Fibroblast of the conjunctiva (primary cell): ENCODE measurements at places on chromosomes 16 and 17.

DNA sequence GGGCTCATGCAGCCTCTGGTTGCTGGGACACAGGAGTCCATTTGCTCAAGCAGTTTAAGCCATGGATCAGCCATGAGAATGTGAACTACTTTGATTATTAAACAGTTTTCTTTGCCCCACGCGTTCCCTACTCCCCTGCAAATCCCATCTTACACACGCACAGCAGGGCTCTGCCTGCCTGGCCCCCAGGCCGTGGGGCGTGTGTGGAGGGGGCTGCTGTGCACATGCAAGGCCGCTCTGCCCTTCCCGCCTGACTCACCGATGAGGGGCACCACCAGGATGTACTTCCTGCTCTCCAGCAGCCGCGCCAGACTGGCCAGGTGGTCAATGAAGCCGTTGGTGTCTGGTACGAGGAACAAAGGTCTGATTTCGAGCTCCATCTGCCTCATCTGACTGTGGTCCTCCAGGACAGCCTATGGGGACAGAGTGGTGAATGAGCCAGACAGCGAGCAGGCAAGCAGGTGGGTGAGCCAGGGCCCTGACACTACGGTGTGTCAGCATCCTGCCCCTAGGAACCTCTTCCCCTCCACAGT is 13.7 kb downstream of the HIC1 start:
- no peak for DNase-seq

GRCh38 chr17:78479369-78479768 is 97.8 kb downstream of the DNAH17 start:
- DNase-seq: no peak

GRCh38 chr16:3966681-3967080 is 86.2 kb upstream of the CREBBP start:
- DNase-seq: no peak

DNA sequence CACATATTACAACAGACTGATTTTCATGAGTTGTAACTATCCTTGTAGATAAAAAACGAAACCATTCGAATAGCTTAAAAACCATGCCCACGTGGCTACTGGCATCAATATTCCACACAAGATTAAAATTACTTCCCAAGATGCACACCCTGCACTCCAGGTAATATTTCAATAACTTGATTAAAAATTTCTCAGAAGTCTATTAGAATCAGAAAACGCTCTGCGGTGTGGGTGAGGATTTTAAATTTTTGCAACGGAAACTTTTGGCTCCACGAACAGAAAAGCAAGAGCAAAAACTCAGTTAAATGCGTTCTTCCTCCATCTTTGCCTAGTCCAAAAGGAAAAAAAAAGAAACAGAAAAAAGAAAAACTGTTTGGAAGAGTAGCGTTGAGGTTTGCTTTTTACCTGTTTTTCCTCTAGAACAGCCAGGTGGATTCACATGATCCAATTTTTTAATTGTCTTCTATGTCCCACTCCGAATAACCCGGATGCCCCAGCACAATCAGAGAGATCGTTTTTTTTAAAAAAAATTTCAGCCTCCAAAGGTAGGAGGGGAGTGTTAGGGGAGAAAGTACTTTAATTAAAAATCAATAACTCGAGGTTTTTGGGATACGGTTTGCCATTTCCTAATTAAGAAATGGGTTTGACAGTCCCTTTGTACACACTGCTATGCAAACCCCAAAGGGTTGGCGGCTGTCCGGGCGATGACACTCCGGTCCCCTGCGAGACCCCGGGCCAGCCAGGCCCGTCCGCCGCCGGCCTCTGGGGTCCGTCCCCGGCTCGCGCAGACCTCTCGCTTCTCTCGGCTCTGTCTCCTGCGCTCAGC is 708 bp upstream of the NFAT5 start:
- no peak for DNase-seq

DNA sequence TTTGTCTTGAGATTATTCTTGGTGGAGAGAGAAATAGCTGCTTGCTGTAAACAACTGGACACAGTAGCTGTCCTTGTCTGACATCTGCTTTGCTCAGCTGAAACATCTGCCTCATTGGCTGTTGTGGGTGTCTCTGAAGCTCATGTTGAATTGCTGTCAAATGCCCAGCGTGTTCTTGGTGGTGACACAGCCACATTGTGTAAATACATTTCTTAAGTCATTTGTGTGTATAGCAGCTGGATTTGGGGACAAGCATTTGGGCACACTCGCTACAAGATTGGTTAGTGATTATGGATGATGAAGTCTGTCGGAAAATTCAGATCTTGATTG is 5.3 kb downstream of the FAM234A start:
- DNase-seq: no peak

- no peak for DNase-seq
Observed at GRCh38 chr16:84917492-84917891, 93.8 kb downstream of the ZDHHC7 start.

DNA sequence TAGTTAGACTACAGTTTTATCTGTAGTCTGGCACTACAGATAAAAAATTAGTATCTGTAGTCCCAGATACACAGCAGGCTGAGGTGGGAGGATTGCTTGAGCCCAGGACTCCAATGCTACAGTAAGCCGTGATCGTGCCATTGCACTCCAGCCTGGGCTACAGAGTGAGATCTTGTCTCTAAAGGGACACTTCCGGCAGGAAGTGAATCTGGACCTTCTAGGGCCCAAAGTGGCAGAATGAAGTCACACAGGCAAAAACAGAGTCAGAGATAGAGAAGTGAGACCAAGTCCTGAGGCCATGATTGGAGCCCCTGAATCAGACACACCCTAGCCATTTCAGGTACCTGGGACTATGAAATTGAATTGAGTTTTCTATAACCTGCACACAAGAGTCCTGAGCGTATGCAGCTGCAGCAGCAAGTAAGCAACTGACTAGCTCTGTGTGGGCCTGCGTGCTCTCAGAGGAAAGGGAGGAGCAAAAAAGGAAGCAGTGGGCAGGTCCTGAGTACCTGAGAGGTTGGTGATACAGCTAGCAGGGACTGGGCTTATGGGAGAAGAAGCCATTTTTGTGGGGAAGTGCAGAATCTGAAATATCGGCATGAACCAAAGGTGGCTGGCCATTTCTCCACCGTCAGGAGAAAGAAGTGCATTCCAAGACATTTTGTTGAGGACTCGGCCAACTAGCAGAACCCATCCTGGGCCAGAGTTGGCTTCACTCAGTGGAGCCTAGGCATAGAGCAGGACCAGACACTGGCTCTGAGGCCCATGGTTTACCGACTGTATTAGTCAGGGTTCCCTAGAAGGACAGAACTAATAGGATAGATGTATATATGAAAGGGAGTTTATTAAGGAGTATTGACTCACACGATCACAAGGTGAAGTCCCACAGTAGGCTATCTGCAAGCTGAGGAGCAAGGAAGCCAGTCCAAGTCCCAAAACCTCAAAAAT is 27.2 kb upstream of the BRD7 start:
- DNase-seq: no peak

GRCh38 chr16:77043076-77043475 is 147.9 kb upstream of the MON1B start:
- peak; percentile 12 for DNase-seq

DNA sequence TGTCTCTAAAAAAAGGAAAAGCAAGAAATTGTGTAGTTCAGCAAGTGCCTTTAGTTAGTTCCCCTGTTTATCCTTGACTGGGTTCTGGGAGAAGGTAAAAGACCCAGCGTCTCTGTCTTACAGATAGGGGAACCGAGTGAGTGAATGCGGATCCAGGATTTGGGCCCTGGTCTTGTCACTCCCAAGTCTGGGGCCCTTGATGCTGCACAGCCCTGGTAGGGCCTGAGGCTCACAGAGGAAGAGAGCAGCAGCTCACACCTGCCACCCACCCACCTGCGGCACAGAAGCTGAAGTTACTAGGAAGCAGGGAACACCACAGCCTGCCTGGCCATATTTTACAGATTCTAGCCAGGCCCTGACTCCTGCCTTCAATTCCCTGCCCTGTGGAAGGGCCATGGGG is 22.2 kb downstream of the LASP1 start:
- no peak for DNase-seq

DNA sequence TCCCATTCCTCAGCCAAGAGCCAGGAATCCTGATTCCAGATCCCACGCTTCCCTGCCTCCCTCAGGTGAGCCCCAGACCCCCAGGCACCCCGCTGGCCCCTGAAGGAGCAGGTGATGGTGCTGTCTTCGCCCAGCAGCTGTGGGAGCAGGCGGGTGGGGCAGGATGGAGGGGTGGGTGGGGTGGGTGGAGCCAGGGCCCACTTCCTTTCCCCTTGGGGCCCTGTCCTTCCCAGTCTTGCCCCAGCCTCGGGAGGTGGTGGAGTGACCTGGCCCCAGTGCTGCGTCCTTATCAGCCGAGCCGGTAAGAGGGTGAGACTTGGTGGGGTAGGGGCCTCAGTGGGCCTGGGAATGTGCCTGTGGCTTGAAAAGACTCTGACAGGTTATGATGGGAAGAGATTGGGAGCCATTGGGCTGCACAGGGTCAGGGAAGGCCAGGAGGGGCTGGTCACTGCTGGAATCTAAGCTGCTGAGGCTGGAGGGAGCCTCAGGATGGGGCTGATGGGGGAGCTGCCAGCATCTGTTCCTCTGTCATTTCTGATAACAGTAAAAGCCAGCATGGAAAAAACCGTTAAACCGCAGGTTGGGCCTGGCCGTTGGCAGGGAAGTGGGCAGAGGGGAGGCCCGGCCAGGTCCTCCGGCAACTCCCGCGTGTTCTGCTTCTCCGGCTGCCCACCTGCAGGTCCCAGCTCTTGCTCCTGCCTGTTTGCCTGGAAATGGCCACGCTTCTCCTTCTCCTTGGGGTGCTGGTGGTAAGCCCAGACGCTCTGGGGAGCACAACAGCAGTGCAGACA is at the start of gene SPN:
TSS of gene SPN (plus strand) at position 232 of the 791 bp plus-strand sequence. CDS start at position 714, 482 bp downstream.
- DNase-seq: no peak

GRCh38 chr17:16255481-16255921 is 38.5 kb downstream of the PIGL start:
- no peak for DNase-seq

GRCh38 chr17:50839591-50840310 is 4.4 kb downstream of the WFIKKN2 start:
- DNase-seq: no peak

- no peak for DNase-seq
Observed at GRCh38 chr16:54027062-54027461, 259.5 kb downstream of the IRX3 start.

- DNase-seq: no peak
Observed at GRCh38 chr16:49588729-49589384, 215.3 kb downstream of the C16orf78 start.

DNA sequence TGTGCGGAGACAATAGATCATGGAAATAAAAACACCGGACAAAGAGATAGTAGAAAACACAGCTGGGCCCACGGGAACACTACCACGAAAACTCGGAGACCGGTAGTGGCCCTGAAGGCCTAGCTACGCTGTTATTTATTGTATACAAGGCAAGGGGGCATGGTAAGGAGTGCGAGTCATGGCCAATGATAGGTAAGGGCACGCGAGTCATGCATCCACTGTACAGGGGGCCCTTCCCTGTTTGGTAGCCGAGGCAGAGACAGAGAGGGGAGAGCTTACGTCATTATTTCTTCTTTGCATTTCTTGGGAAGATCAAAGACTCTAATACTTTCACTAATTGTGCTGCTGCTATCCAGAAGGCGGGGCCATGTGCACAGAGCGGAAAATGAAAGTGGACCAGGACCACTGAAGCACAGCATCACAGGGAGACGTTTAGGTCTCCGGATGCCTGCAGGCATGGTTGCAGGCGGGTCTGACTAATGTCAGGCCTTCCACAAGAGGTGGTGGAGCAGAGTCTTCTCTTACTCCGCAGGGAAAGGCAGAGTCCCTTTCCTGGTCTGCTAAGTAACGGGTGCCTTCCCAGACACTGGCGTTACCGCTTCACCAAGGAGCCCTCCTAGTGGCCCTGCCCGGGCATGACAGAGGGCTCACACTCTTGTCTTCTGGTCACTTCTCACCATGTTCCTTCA is 74.4 kb upstream of the ARL4D start:
- no peak for DNase-seq

DNA sequence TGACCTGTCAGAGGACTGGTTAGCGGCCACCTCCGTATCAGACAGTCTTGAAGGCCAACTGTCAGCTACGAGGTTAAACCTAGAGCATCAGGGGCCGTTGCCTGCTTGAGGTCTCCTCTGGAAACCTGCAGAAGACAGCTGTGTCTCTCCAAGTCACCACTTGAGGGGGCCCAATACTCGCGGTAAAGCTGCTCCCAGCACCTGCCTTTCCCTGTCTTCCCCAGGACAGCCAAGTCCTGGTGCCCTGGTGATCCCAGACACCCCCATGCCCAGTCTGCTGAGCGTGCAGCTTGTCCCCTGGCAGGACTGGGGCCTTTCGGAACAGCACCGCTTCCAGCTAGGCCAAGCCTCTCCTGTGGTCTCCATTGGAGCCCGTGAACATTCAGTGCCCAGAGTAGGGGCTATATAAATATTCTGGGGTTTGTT is 80.1 kb downstream of the DNAH17 start:
- peak; percentile 52 for DNase-seq

DNA sequence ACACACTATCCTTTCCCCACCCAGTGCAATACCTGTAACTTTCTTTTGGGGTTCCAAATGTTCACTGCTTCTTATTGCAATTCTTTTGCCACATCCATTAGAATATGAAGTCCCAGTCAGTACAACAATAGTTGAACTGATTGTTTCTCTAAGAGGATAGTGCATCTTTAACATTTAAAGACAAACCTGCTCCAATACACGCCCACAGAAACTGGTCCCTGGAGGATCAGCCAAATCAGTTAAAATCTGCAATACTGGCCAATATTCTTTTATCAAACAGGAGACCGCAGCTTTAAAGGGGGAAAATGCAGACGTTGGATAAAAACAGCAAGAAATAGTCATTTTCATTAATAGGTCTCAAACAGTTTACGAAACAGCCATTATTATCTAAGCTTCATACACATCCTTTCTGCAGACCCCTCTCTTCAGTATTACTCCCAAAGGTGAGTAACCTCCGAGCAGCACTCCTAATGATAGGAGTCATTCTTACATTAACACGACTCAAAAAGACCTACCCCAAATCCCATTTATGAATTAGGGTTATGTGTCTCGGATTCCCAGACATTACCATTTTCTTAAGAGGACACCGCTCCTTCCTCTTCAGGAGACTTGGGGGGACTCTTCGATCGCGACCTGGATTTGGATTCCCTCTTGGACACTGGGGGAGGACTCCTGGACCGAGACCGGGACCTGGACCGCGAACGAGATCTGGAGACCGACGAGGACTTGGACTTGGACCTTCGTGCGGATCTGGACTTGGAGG is 1.4 kb downstream of the SRSF2 start:
- no peak for DNase-seq

DNA sequence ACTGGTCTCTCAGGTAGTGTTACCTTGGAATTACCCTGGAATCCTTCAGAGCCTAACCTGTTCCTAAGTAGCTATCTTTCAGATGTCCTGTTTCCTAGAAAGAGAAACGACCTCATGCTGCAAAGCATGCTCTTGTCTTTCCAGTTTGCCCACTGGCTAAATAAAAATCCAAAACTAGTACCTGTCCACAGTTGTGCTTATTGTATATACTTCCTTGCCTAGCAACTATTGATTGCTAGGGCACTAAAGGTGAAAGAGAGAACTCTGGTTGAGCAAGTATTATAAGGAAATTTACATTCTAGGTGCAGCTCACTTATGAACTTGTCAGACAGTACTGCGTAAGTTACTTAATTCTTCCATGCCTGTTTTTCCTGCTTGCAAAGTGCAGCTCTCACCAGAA is 38.5 kb downstream of the LIG3 start:
- DNase-seq: no peak

GRCh38 chr16:52234626-52235025 is 312.3 kb downstream of the TOX3 start:
- no peak for DNase-seq

- DNase-seq: no peak
Observed at GRCh38 chr17:78264590-78264989, 33.2 kb downstream of the TMEM235 start.

- DNase-seq: no peak
Observed at GRCh38 chr17:50035421-50035879, 20.5 kb upstream of the ITGA3 start.

GRCh38 chr16:19874851-19875546 is 9.6 kb downstream of the GPRC5B start:
- no peak for DNase-seq
